ENCODE measurements at places on chromosomes 1 and 21. TPM values are rescaled to one million over a fixed set of nuclear protein-coding genes. Genes with fewer than 3 reads are reported as not detected.

DNA sequence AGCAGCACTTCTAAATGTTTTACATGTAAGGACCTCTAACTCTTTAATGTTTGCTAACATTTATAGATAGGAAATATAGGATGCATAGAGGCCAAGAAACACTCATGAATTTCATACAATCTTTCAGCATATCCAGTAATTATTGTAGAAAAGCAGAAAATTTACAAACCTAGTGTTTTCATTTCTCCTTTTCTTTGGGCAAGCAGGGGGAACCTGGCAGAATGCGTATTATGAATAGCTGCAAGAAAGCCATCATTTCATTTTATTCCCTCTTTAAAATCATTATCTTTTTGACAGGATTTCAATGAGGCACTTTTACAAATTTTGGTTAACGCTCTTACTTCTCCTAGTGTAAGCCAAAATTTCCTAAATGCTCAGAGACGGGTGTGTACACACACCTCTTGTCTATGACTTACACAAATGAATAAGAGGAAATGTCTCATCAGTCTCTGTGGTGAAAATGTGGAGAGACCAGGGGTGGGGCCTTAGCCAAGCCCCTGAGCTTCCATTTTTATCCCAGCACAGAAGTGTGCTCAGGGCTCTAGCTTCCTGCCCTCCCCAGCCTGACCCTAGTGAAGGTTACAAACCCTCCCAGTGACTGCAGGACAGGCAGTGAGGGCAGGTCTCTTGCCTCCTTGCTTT, 91.6 kb downstream of the LRRC8C start:
- DNase-seq = no peak

DNA sequence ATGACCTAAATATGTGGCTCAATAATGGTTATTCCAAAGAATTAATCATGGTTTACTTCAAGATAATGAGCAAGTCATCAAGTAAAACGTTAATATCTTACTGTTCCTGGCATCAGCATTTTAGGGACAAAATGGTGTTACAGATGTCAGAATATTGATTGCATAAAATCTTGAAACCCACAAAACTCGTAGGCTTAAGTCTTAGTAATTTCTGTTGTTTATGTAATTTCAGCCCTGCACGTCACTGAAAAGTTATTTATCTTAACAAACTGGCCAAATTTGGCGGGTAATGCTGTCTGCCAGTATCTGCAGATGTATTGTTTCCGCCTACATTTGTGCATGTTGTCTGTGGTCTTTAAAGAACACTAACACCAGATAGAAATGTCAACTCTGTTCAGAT, 25.8 kb downstream of the CDC7 start:
- DNase-seq = no peak

GRCh38 chr1:93111561-93111960, 32.5 kb downstream of the MTF2 start:
- no peak for DNase-seq

GRCh38 chr1:233440951-233441401, 113.5 kb downstream of the MAP3K21 start:
- DNase-seq = peak; percentile 18

GRCh38 chr1:162367772-162368171, 8.9 kb downstream of the SPATA46 start:
- DNase-seq = no peak

DNA sequence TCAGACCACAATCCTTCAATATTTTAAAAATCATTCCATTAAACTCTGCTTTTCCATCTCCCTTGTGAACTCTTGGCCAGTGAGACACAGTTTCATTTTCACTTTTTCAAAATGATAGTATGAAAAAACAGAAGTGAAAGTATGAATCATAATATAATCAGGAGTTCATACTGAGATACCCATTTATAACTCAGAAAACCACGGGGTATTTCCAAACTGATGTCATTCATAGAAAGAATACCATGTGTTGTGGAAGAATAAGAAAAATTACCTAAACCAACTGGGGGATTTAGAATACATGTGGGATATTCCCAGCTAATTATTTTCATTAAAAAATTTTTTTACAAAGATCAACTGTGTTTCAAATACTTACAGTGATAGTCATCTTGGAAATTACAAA, 149.9 kb downstream of the MRPL39 start:
- no peak for DNase-seq

The HPCAL4 gene
- not detected for total RNA-seq
